HEK293T (cell line): ENCODE measurements at places on chromosomes 7 and 10.

DNA sequence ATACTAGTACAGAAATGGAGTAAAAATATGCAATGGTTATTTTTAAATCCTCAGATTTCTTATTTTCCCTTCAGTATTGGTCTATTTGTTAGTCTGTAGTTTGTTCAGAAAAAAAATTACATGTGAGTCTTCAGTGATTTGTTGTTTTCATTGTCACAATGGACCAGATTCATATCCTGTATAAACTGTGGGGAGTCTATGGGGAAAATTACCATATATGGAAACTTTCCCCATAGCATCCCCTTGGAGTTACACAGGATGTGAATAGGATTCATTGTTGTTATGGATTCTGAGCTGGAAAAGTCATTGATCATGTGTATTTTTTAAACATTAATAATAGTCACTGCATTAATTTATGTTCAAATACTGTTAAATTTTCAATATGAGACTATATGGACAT, 72.6 kb downstream of the ST7 start:
- no peak for DNase-seq

DNA sequence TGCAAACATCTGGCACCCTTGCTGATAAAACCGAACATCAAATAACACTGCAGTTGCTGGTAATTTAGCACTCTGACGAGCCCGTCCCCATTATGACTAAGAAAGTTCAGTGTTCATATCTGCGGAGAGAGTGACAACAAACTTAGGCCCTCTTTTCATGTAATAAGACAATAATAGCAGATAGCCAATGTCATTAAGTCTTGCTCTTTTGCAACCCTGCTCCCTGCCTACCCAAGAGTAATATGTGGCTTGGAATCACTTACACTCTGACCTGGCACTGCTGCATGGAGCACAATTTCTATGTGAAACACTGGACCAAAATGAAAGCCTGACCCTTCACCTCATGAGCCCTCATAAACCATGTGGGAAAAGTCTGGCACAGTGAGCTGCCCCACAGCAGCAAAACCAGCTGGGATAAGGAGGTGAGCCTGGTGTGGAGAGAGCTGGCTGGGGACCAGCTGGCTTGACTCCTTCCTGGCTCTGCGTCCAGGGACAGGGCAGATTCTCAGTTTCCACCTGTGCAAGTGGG, 86.5 kb downstream of the HIPK2 start:
- no peak for DNase-seq

- no peak for DNase-seq
Observed at GRCh38 chr10:132640326-132641125, 102.9 kb downstream of the INPP5A start.

DNA sequence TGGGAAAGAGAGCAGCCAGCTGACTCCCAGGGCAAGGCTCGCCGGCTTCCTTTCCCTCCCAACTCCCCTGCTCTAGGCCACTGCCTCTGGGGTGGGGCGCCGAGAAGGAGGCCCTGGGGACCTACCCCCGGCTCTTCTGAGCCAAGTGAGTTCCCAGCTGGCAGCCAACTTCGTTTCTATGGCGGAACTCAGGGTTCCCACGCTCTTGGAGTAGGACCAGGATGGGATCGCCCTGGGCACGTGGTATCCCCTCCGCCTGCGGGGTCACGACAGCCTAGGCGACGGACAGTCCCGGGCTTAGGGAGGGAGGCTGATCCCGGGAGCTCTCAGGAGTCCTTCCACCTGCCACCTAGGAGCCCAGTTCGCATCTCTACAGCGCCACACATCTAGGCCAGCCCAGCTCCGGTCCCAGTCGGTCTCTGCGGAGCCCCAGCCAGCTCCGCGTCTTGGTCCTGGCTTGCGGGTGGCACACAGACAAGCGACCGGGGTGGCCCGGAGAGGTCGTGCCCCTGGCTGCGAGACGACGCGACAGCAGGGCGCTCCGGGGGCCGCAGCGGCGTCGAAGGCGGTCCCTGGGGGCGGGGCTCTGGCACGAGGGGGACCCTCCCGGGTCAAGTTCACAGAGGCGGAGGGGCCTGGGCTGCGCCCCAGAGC, 20.5 kb upstream of the GATA3 start:
- DNase-seq, result no peak

DNA sequence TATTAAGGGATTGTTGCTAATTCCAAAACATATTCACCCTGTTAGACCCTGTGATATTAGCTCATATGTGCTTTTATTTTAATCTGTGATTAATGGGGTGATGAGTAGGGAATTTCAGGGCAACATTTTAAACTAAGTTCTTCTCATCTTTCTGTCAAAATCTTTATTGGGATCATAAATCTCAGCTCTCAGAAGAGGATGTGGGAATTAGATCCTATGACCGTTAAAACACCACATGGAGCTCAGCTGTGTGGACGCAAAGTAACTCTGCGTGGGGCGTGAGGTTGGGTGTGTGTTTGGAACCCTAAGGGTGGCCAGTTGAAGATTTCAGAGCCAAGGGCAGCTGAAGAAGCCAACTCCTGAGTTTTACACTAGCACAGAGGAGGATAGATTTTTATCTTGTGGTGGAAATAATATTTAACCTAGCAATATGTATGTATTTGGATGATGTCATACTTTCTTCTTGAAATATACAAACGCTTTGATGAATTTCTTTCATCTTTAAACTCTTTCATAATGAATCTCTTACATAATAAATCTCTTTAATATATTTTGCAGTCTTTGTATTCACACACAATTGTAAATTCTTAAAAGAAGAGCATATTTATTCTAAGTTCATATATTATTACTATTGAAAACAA, 64.4 kb downstream of the EPDR1 start:
- DNase-seq, result no peak
